ENCODE measurements at places on chromosomes 7 and 10.

- no peak for DNase-seq
These were observed 22.4 kb upstream of the KLF6 start for GRCh38 chr10:3807211-3807927.

DNA sequence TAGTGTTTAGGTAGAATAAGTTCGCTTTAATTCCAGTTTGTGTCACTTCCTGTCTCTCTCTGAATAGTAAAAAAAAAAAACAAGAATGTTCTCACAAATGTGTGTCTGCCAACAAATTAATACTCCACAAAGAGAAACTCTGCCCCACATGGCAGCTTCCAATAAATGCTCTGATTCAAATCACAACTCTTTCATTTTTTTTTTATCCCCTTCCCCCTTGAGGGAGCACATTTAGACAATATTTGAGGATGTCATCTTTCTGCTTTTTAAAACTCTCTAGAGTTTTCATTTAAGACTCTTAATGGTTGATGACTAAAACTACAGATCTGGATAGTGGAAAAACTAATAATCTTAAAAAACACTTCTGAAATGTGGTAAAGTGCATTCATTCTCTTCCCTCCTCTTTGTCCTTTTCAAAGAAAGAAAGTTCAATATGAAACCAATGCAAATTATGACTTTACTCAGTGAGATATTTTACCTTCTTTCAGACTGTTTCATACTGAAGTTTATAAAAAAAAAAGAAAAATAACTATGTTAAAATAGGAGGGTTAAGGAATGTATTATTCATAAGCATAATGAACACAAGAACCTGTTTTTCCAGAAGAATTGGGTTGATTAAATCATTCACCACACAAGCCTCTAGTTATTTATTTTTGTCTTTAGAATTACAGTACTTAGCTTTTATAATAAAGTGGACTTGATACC lies 42.3 kb downstream of the ARID5B start:
- no peak for DNase-seq

DNA sequence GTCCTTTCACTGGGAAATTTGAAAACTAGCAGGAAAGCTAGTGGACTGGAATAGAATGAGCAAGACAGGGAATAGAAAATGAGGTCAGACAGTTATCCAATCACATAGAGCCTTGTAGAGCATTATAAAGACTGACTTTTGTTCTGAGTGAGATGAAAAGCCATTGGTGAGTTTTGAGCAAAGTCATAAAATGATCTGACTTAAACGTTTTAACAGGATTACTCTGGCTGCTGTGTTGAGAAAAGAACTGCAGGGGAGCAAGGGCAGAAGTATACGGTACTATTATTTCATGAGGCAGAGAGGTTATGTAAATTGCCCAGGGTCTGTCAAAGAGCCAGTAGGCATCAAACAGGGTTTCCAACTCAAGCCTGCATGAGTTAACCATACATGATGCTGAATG lies 393.4 kb downstream of the TFEC start:
- DNase-seq, result no peak

DNA sequence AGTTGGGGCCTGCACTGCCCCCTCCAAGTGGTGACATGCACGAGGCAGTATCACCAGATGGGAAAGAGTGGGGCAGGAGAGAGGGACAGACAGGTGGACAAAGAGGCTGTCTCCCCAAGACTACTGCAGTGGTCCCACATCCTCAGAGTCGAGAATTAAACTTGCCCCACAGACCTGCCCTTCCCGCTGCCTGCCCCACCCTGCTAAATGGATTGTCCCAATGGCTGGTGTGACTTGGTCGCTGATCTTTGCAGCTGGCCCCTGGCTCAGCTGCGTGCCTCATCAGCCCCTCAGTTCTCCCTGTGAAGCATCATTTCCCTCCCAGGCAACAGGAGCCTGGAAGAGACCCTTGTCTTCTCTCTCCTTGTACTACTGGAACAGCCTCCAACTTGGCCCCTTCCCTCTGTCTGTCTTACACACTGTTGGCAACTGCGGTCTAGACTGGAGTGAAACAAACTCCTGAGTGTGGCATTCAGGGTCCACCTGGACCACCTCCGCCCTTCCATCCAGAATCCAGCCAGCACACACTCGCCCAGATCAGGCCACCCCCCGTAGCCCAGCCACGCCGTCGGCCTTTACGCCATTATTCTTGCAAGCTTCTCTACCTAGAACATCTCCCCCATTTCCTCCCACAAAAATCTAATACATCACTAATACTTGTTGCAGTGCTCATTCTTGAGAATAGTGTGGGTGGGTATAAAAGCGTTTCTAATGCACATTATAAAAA lies 275.1 kb downstream of the CELF2 start:
- DNase-seq, result no peak

GRCh38 chr7:157276091-157276561 lies 60.7 kb upstream of the DNAJB6 start:
- no peak for DNase-seq

GRCh38 chr10:43943818-43944360 lies 295.2 kb upstream of the ZNF32 start:
- DNase-seq, result no peak

DNA sequence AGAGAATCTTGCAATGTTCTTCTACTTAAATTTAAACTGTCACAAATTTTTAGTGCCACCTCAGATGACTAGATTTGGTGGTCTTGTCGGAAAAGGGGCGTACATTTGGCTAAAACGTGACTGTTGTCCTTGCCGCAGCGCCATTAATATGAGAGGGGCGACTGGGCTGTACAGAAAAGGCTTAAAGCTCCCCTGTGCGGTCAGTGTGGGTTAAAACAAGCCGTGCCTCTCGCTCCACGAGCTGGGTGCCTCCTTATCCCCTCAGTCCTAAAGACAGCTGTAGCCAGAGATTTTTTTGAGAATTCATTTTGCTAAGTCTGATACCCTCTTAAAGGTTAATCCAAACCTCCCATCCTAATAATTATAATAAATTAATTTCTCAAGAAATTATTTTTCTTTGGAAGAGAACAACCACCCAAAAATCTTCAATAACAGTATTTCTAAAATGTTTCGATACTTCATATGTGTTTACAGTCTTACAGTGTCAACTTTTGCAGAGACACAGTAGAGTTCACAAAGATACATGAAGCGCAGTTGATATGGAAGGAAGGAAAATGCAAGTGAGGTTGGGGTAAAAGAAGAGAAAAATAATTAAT lies 68.6 kb downstream of the C7orf25 start:
- DNase-seq, result no peak

DNA sequence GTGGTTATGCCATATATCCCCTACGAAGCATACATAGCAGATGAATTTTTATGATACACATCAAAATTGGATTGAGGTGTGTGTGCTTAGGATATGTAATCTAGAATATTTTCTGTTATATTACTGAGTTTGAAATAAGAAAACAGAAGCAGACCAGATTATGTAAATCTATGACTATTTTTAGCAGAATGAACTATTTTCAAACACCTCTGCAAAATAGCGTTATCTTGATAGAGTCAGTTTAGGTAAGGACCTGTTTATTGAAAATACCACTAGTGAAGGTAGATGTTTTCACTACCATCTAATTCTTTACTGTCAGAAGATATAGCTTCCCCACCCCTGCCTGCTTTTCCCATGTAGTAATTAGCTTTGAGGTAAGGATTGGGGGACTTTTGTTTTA lies 9.1 kb downstream of the LANCL2 start:
- DNase-seq, result no peak

DNA sequence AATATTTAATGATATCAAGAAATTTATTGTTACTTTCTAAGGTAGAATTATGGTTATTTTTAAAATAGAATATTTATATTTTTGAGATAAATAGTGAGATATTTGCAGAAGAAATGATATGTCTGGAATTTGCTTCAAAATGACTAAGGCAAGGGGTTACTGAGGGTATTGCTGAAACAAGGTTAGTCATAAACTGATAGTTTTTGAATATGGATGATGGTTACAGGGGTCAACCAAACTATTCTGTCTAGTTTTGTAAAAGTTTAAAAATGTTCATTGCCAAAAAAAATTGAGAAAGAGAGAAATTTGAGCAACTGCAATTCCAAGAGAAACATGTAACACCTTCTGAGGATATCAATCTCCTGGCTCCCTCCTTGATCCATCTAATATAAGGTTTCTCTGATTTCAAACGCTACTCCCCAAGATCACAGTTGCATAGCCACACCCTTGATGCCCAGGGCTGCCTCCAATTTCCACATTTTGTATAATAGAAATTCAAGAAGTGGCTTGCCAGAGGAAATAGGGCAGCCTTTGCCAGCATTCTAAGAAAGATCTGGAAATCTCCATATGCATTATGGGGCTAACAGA lies 159.4 kb upstream of the NAMPT start:
- no peak for DNase-seq
